ENCODE measurements at places on chromosomes 3 and 15.
A peak's percentile ranks its signal among the peaks of the same experiment; 100 is the strongest.

DNA sequence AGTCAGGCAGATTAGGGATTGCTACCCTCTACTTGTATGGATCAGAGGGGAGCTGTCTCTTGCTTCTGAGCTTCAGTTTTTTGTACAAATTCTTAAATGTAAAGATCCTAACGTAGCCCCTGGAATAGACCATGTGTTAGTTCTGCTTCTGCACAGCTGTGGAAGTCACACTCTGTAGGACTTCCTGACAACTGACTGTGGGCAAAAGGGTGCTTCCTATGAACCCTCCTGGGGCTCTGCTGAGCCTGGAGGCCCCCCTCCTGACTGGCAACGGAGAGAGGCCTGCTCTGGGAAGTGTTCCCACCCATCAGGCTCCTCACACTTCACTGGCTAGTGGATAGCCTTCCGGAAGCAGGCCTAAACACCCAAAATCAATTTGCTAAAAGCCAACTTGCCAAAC is 131.0 kb downstream of the RPLP1 start:
- no peak for DNase-seq

- no peak for DNase-seq
Observed at GRCh38 chr15:63458026-63458425, 46.4 kb upstream of the USP3 start.

- no peak for DNase-seq
Observed at GRCh38 chr3:140096037-140096436, 161.1 kb downstream of the CLSTN2 start.

- peak; percentile 13 for DNase-seq
Observed at GRCh38 chr3:149898771-149899170, 71.9 kb downstream of the PFN2 start.

- no peak for DNase-seq
Observed at GRCh38 chr3:187782006-187782405, 36.7 kb upstream of the BCL6 start.

GRCh38 chr15:84871428-84871985 is 13.0 kb upstream of the SLC28A1 start:
- no peak for DNase-seq

- DNase-seq: no peak
Observed at GRCh38 chr3:156604642-156605144, 49.8 kb upstream of the SSR3 start.

DNA sequence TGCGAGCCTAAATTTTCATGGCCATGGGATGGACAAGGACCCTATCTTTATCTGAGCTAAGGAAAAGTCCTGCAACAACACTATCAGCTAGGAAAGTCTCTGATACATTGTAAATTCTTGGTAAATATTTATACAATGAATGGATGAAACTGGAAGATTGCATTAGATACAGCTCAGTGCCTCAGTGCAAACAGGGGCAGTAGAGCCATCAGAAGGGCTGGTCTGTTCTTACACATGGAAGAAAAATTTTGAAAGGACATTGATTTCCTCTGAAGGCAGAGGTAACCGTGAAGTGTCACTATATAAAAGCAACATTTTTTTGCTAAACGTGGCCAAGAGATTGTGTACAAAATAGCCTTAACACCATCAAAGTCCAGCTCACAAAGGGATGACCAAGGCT is 153.2 kb upstream of the GADL1 start:
- no peak for DNase-seq

GRCh38 chr3:183870563-183870962 is 14.1 kb downstream of the PARL start:
- DNase-seq: no peak

DNA sequence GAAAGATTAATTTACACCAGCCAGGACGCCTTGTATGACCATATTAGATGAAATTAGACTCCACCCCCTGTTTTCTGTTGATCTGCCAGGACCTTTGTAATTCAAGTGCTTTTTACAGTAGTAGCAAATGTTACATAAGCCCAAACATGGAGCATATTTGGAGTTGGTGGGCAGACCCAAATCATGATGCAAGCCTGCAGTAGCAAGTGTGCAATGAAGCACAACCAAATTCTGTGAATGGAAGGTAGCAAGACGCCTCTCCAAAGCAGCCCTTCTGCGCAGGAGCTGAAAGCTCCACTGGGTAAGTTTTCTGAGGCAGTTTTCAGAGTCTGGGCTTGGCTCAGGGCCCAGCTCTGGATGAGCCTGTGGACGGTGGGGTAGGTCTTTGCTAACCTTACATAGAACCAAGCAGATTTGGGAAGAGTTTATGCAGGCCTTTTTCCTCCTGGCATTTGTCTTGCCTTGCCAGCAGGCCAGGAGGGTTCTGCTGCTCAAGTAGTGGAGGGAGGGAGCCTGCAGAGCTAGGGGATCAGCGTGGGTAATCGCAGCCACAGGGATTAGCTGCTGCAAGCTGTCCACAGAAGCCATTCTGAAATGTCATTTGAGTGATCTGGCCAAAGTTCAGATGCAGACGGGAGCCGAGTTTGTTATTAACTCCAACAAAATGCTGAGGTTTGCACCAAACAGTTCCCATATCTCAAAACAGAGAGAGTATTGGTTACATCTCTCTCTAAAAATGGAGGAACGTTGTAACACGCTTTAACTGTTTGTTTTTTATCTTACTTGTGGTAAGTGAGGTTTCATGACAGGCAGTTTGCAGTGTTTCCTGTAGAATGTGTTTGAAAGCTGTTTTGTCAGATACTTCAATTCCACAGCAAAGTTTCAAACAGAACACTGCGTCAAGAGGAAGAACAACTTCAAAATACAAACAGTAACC is 55.4 kb downstream of the PSMD6 start:
- DNase-seq: no peak

All from SW 1271 (cell line).